ENCODE measurements at places on chromosomes 1 and 21.

DNA sequence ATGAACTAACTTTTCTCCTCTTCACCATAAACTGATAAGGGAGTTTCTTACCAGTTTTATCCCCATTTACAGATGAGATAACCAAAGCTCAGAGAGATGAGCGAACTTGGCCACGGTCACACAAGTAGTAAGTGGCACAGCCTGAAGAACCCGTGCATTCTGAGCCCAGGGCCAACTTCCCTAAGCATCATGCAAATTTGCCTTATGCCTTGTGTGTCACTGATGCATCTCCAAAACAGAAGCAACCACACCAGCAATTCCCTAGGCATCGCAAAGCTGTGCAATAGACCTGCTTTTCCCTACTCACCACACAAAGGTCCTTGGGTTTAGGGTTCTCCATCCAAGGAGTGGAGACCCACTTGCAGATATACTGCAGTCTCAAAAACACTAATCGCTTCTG, 304.5 kb upstream of the KAZN start:
- DNase-seq: no peak

GRCh38 chr1:154620751-154621150, 12.8 kb upstream of the ADAR start:
- no peak for DNase-seq

DNA sequence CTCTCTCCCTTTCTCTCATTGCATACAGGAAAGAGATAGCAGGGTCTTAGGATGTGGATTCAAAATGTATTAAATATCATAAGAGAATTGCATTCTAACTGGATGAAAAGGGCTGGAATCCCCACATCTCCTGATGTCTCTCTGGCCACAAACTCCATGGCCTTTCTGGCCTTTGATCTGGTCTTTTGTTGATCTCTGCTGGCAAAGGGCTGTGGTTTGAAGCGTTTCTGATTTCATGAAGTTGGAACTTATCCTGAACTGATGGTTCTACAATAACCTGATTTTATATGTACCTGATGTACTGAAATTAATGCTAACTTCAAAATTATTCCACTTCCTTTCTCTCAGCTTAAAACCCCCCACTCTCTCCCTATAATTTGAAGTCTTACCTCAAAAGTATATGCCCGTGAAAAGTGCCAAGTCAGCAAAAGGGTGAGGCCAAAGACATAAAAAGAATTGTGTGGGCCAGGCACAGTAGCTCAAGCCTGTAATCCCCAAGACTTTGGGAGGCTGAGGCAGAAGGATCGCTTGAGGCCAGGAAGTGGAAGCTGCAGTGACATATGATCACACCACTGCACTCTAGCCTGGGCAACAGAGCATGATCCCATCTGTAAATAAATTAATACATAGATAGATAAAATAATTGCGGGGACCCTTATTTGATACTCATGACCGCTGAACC, 6.4 kb upstream of the KIF14 start:
- DNase-seq: no peak

- DNase-seq: no peak
Measured at GRCh38 chr1:4794020-4794780, 139.8 kb downstream of the AJAP1 start.

DNA sequence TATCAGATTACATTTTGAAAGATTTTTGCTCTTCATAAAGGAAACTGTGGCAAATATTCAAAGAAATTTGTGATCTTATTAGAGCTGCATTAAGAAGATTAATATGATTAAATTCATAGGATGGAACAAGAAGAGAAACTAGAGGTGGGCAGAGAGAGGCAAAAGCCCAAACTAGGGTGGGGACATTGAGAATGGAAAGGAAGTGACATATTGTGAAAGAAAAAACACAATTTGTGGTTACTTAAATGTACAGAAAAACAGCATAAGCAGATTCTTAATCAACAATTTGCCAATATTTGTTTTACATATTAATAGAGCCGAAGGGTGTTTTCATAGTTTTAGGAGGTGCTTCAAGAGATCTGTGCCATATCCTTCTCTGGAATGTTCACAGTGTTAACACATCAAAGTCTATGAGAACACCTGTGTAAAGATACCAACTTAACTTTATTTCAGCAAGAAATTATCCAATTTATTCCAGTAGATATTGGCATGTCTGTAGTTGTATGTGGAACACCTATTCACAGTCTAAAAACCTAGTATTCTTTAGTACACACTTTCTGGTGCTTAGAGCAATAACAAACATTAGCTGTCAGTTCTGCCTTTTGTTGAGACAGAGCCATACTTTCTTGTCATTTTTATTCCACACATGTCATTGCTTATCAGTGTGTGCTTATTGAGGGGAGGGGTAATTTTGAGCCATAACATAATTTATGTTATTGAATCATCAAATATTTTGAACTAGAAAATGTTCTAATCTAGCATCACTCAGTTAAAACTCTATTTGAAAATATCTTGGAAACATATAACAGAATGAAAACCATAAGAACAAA, 401.5 kb downstream of the PTPRC start:
- DNase-seq: no peak

GRCh38 chr1:53807916-53808315, 30.2 kb downstream of the NDC1 start:
- no peak for DNase-seq

DNA sequence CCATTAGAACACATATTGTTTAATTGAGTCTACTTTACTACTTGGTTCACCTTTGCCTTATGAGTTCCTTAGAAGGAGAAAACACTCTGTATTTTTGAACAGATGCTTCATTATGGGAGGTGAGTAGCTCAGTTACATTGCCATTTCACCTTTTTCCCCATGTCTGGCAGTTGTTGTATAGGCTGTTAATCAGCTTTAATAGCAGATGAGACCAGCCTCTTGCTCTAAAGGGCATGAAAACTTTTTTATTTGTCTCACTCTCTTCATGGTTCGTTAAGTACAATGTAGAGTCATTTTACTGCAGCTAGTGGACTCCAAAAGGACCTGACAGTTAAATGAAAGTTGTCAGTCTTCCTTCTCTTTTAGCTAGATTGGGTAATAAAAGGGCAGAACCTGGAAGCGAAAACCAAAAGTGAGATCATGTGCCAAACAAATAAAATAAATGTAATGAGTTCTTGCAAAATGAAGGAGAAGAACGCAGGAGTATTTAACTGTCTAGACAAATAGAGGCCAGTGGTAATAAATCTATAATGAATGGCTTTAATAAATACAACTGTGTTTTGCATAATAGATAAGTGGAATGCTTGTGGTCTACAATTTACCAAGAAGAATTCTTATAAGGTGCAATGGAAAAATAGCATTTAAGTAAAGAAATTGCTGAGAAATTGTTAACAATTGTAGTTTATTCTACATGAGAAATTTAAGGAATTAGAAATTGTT, 180.0 kb upstream of the NEGR1 start:
- DNase-seq: no peak

GRCh38 chr1:116128664-116129063, 17.5 kb downstream of the MAB21L3 start:
- peak; percentile 61 for DNase-seq

GRCh38 chr1:108096089-108096488, 104.1 kb downstream of the SLC25A24 start:
- no peak for DNase-seq

- DNase-seq: no peak
Measured at GRCh38 chr1:206013026-206013795, 10.0 kb upstream of the RAB7B start.

All from stimulated activated CD4-positive, alpha-beta T cell treated with anti-CD3 and anti-CD28 coated beads, Interleukin-4, amount 100 ng/mL, for 24 hours (primary cell).